ENCODE measurements at places on chromosomes 5 and 9. TPM values are rescaled to one million over a fixed set of nuclear protein-coding genes. Genes with fewer than 3 reads are reported as not detected.

DNA sequence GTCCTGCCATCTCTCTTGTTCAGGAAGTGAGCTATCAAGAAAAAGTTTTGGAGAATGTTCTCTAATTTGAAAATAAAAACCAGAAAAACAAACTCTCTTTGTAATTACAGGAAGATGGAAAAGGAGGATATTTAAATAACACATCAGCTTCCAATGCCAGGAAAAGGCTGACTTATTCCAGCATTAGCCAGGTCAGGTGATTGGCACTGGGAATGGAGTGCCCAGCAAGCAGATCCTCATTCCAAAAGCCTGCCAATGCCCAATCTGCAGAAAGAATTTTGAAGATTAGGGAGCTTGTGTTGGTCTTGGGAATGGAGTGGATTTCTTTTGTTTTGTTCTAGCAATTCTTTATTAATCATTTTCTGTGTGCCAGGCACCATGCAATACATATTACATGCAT lies 196.6 kb downstream of the SNCAIP start:
- H3K27ac ChIP-seq, result no peak overlapping the region
- no peaks in the 10 kb centered on the region for H3K27me3 ChIP-seq

GRCh38 chr9:133986061-133986460 lies 6.1 kb downstream of the VAV2 start:
- H3K4me1 ChIP-seq, result peaks cover 35% of the 10 kb centered on the region
- H3K4me3 ChIP-seq, result peak overlapping the region; percentile 20
- H3K27ac ChIP-seq, result no peak overlapping the region
- H3K36me3 ChIP-seq, result no peaks in the 10 kb centered on the region

GRCh38 chr9:34377404-34377746 lies 677 bp upstream of the MYORG start:
- H3K27me3 ChIP-seq, result peaks cover 42% of the 10 kb centered on the region
- DNase-seq, result peak; percentile 34
- H3K4me1 ChIP-seq, result peaks cover 28% of the 10 kb centered on the region
- H3K4me3 ChIP-seq, result peak overlapping the region; percentile 86
- peaks cover 4% of the 10 kb centered on the region for H3K36me3 ChIP-seq

GRCh38 chr9:90420211-90420610 lies 222.4 kb downstream of the DIRAS2 start:
- no peak overlapping the region for H3K4me3 ChIP-seq
- H3K27ac ChIP-seq, result no peak overlapping the region
- no peak for DNase-seq
- no peaks in the 10 kb centered on the region for H3K36me3 ChIP-seq
- H3K27me3 ChIP-seq, result peaks cover 14% of the 10 kb centered on the region

DNA sequence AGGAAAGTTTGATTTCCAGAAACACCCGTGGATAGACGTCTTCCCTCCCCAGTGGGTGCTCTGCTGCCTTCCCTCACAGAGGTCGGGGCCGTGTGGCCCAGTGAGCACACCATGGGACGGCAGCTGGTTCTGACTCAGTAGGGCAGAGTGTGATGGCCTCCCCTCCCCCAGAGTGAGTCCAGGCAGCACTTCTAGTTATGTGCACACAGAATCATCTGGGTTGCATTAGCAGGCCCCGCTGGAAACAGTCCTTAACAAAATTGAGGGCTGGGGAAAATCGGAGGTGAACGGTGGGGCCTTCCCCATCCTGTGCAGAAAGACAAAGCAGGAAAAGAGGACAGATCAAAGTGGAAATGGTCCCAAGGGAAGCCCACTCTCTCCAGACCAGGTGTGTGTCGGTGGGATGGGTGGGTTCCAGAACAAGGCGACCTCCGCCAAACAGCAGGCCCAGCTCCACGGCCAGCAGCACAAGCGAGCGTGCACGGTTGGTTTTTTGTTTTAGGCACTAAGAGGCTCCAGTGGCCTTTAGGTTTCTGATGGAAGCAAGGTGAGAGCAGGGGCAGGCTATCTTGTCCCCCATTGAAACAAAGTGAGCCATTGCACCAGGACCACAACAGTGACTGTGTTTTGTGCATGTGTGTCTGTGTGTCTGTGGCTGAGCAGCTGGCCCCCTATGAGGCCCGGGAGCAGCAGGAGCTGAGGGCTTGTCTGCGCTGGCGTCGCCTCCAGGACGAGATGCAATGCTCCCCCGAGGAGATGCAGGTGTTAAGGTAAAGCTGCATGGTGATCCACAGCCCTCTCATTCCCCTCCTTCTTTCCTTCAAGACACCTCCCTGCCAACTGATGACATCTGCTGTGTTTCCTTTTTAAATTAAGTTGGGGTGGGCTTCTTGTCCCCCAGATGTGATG lies 201.5 kb downstream of the AOPEP start:
- peaks cover 46% of the 10 kb centered on the region for H3K4me1 ChIP-seq
- no peak for DNase-seq
- H3K27me3 ChIP-seq, result no peaks in the 10 kb centered on the region
- peak overlapping the region; percentile 77 for H3K27ac ChIP-seq
- H3K4me3 ChIP-seq, result no peak overlapping the region

GRCh38 chr5:133894143-133894542 lies 74.3 kb downstream of the C5orf15 start:
- H3K4me3 ChIP-seq, result no peak overlapping the region
- H3K4me1 ChIP-seq, result no peaks in the 10 kb centered on the region
- H3K36me3 ChIP-seq, result no peaks in the 10 kb centered on the region
- no peak overlapping the region for H3K27ac ChIP-seq
- H3K27me3 ChIP-seq, result peaks cover 20% of the 10 kb centered on the region

GRCh38 chr5:81428861-81429260 lies 34.9 kb upstream of the ACOT12 start:
- H3K27ac ChIP-seq, result no peak overlapping the region
- H3K4me1 ChIP-seq, result peaks cover 14% of the 10 kb centered on the region
- H3K27me3 ChIP-seq, result no peaks in the 10 kb centered on the region
- H3K4me3 ChIP-seq, result no peak overlapping the region

FAM78A gene
- total RNA-seq, result 2.0 TPM

IL13 gene
- total RNA-seq, result not detected

CCL21 gene
- total RNA-seq, result not detected

TMEM174 gene
- total RNA-seq, result not detected

PDLIM4 gene
- 14.3 TPM for total RNA-seq
